Activated CD4-positive, alpha-beta T cell treated with anti-CD3 and anti-CD28 coated beads for 36 hours (primary cell): ENCODE measurements at places on chromosomes 13 and 19.

DNA sequence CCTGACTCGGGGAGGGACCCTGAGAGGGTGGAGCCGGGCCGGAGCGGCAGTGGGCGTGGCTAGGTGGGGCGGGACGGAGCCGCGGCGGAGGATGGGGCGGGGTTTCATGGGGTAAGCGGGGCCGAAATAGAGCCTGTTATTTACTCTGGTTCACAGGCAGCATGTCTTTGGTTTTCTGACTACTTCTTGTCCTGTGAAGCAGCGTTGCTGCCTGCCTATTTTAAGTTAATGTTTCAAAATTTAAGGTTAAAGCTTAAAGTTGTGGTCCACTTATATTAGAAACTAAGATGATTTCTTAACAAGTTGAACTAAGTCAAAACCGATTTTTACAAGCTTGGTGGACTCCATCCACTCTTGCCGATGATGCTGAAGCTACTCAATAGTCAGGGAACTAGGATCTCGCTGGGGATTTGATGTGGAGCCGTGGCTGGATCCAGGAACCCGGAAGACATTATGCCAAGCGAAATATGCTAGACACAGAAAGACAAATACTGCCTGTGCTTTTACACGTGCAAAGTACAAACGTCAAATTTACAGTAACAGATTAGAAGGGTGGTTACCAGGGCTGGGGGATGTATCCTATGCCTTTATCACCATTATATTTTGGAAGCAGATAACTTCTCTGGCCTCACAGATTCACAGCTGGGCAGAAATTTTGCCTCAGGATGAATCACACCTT is 433 bp upstream of the ZNF616 start:
- peak; percentile 99 for DNase-seq

GRCh38 chr13:39052944-39053343 is 14.7 kb downstream of the NHLRC3 start:
- DNase-seq, result no peak

DNA sequence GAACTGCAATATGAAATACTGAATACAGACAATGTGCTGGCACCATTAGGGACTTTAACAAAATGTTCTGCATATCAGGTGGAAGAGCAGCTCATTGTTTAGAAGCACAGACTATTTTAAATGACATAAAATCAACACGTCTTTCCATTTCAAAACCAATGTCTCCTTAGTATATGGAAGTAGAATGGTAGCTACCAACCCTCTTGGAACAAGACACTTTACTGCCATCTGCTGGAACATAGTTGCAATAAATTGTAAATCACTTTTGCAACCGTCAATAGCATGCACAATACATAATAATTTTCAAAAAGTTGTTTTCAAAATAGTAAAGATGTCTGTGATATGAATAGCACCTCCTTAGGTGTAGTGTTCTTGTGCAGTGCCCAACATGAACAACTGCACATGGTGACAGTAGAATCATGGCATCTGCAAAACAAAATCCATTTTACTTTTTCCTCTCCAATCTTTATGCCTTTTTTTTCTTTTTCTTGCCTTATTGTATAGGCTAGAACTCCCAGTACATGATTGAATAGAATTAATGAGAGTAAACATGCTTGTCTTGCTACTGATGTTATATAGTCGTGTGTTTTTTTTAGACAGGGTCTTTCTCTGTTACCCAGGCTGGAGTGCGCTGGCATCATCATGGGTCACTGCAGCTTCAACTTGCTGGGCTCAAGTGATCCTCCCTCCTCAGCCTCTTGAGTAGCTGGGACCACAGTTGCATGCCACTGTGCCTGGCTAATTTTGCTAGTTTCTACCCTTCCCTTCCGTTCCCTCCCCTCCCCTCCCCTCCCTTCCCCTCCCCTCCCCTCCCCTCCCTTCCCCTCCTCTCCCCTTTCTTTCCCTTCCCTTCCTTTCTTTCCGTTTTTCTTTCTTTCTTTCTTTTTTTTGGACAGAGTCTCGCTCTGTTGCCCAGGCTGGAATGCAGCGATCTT is 7.8 kb upstream of the LYPD5 start:
- DNase-seq, result no peak

GRCh38 chr19:16625163-16625958 is 2.6 kb downstream of the MED26 start:
- DNase-seq, result no peak

DNA sequence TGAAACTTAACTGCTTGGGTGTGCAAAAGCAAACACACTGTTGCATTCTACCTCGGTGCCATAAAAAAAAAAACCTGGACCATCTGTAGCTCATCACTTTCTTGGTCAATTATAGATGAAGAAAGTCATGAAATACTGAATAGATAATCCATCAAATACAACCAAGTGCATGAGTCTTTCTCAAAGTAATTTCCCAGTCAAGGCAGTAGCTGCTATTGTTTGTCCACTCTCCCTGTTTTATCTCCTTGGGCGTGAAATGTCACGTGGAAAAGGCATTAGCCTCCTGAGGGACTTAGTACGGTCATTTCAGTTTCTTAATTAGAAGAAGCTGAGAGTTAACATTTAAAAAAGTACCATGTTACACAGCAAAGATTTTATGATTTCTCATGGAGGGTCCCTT is 1697.9 kb downstream of the PCDH9 start:
- no peak for DNase-seq

DNA sequence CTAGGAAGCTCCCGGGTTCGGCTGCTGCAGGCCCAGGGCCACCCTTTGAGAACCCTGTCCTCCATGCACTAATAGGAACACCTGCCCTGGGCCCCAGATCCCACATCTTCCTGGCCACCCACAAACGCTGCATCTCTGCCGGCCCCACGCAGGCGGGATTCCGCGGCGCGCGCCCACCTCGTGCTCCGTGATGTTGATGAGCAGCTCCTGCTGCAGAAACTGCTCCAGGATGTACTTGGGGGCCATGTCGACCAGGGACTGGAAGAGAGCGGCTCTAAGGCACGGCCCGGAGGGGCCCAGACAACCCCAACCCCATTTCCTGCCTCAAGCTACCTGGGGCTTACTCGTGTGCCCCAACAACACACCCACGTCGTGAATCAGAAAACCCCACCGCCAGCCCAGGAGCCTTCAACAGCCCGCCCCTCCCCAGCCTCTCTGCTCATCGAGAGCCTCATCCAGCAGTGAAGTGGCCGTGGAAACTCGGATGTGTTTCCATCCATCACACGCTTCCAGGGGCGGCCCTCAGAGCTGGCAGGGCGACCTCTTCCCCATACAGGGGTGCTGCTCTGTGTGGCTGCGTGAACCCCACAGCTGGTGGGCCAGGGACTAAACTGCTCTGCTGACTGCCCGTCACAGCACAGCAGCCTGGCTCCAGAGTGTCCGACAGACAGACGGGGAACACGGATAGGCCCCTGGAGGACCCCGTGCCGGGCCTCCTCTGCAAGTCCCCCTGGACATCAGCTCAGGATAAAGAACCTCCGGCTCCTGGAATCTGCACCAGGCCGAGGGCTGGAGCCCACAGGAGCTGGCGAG is 4.2 kb downstream of the POLR2E start:
- DNase-seq, result no peak

DNA sequence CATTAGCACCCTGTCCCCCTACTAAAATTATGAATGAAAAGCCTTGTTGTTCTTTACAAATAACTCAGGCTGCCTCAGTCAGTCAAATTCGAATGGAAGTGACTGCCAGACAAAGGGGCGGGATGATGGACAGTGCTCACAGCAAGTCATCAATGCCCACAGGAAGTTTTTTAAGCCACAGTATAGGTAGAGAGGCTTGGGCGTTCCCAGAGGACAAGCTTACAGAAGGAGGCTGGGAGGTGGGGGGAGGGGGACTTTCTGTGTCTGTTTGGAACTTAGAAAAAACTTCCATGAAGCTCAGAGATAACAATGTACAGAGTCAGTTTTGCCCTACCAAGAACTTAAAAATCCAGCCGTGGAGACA is 18.5 kb upstream of the SPRY2 start:
- DNase-seq, result no peak

GRCh38 chr13:34990399-34991214 is 48.5 kb downstream of the NBEA start:
- DNase-seq, result no peak

- no peak for DNase-seq
These were observed 75.4 kb upstream of the NPAS1 start for GRCh38 chr19:46944123-46944748.

DNA sequence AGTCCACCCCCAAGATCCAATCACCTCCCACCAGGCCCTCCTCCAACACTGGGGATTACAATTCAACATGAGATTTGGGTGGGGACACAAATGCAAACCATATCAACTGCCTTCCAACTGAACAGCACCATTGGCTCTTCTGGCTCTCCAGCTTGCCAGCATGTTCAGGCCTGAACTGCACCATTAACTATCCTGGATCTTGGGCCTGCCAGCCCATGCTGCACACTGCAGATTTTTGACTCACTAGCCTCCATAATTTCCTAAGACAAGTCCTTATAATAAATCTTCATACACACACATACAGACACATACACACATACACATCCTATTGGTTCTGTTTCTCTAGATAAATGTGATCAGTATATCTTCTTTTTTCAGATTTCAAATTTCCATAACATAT is 737.1 kb upstream of the SPRY2 start:
- no peak for DNase-seq

GRCh38 chr13:112900691-112901091 is 68.3 kb upstream of the MCF2L start:
- no peak for DNase-seq

GRCh38 chr13:111472559-111473460 is 152.4 kb downstream of the TEX29 start:
- no peak for DNase-seq

DNA sequence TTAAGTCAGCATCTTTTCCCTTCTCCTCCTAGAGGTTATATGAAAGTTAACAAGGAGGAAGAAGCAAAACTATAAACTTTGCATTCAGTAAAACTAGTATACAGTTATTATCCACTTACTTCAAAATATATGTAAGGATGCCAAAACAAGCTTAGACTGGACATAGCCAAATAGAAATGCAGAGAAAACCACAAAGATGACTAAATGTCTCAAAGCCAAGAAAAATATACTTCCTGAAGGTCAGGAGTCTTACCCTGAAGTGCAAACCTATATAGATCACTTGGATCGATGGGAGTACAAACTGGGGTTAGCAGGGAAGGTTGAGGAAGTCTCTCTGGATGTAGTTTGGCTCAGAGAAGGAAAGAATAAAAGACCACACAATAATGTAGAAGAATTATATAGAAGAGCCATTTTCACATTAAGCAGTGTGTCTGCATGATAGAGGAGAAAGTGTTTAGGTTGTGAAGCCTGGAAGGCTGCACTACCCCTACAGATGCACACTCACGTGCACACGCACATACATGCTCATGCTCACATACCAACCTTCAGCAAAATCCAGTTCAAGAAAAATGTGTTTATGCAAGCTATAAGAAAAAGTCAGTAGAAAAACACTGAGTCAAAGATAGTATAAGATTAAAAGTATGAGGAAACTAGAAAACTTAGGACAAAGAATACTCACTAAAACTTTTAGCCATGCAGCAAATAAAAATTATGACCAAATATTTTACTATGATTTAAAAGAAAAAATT is 112.1 kb upstream of the RXFP2 start:
- DNase-seq, result no peak

DNA sequence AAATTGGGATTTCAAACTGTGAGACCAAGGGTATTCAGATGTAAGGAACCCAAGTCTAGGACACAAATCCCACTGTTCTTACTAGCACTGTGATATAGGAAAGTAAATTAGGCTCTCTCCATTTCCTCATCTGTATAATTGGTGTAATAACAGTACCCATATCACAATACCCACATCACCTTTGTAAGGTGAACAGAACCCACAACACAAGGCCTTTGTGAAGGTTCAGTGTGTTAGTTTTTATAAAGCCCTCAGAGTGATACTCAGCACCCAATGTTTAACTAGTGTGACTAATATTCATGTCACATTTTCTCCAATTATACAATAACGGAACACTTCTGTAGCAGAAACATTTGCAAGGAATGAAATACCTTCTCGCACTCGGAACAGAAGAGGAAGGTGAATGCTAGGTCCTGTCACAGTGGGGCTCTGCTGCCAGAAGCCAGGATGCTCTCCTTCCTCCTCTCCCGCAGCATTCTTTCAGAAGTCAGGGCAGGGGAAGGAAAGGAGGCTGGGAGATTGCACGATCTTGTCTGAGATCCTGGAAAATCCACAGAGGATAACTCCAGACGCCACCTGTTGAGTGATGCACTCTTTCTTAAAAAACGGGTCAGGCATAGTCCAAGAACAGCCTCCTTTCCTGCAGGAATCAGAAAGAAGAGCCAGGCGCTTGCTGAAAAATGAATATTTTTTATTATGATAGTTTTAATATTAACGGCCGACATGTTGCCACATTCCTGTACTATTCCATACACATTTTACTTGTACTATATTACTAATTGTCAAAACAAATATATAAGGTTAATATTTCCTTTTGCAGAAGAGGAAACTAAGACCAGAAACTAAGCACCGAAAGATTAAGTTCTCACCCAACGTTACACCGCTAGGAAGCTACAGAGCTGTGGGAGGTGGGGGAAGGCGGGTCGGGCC is 762 bp downstream of the ZNF45 start:
- no peak for DNase-seq

GRCh38 chr13:53494406-53494805 is 465.8 kb downstream of the OLFM4 start:
- DNase-seq, result no peak
